T-helper 17 cell (primary cell): ENCODE measurements at places on chromosomes 2 and 18.

DNA sequence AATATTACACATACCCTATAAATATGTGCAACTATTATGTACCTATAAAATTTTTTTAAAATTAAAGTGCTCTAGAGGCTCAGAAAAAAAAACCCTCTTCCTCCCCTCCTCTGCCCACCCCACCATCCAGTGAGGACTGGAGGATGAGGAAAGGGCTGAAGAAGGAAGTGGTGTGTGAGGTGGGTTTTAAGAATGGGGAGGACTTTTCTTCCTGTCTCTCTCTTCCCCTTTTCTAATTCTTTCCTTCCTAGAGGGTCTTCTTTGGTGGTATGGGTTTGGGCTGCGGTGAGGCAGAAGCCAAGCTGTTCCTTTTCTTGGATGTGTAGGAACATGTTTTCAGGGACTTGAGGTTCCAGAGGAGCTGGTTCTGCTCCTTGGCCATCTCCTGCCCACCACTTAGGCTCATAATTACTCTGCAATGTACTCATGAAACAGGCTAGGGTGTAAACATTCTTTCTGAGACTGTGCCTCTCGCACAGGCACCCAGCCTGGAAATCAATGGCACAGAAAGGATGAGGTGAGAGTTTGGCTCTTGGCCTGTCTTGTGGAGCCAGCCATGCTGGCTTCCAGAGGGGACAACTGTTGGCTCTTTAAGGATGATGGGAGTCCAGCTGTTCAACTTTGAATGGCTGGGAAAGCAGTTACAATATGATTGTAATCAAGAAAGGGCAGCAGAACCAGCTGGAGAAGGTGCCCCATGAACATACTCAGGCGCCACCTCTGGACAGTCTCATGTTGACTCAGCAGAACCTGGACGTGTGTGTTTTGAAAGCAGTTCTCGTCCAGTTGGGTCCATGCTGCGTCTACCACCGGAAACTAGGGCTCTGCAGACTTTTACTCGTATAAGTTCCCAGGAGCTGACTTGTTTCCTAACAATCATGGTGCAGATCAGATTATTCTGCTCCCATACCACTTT, 38.3 kb downstream of the IL1RL2 start:
- DNase-seq: no peak

GRCh38 chr2:160351956-160352355, 141.7 kb downstream of the RBMS1 start:
- DNase-seq: no peak

- no peak for DNase-seq
These were observed 50.7 kb upstream of the PAIP2B start for GRCh38 chr2:71277536-71278103.

- DNase-seq: no peak
These were observed 53.2 kb upstream of the GPR45 start for GRCh38 chr2:105188343-105188742.

DNA sequence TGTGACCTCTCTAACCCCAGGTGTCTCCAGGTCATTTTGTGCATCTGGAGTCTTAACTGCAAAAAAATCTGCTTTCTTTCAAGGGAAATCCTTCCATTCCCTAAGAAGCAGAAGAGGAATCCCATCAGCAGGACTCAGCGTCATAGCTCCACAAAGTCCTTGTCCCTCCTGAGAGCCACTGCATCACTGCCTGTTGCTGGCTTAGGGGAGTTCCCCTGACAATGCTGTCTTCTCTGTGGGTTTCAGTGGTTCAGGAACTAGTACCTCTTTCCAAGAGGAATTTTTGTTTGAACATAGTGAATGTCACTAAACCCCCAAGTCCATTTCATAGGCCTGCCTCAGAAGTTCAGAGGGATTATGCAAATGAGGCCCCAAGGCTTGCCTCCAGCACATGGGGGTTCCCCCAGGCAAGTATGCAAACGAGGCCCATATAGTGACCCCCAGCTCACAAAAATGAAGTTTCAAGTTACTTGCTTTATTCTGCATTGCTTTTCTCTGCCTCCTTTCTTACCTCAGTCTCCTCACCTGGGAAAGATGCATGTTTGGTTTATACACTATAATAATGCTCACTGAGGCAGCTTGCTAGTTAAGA, 513.9 kb upstream of the MEX3C start:
- DNase-seq: no peak

- no peak for DNase-seq
These were observed 122.6 kb downstream of the GBX2 start for GRCh38 chr2:236045251-236046235.

DNA sequence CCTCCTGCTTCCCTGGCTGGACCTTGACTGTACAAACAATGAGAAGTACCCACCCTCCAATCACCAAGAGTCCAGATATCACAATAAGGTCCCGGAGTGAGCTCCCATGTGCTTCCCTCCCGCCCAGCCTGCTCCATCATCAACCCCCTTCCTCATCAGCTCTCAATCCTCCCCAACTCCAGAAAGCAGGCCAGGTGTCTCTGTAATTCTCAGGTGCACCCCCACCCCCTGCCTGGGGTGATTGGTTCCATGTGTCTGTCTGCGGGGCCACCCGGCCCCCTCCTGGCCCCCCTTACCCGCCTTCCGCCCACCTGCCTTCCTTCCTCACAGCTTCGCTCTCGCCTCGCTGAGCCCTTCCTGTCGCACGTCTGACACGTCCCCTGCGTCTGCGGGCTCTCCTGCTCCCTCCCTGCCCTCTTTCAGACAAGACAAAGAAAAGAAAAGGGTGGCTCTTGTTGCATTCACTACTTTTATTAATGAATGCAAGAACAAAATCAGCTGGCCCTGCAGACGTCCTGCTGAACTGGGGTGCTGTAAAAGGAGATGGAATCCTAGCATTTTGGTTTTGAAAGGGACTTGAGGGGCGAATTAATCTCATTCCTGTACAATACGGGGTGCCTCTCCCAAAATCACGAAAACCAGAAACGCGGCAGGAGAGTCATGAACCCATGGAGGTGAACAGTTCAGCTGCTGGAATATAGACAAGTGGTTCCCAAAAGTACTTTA, 26.5 kb upstream of the IGFBP2 start:
- no peak for DNase-seq

GRCh38 chr2:143144813-143145455, 15.7 kb downstream of the ARHGAP15 start:
- DNase-seq: no peak

DNA sequence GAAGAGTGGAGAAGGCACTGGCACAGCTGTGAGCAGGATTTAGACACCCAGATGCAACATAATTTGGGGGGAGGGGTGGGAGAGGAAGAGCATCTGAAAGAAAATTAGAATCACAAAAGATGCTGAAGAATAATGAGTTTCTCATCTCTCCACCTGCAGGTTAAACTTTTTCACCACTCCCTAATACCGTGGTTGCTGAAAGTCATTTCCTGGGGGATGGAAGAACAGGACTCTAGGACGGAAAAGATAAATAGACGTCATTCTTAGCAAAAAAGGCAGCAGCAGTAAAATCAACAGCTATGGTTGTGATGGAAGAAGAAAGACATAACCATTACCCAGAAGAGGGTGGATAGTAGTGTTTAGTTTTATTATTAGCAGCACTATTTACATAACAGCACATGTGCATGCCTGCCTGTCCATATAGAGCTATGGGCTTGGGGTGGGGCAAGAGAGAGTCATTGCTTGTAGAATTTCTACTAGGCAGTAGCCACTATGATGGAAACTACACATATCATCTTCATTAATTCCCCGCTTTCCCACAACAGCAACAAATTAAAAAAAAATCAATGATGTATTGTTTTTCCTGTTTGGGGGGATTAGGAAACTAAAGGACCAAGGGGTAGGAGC, 212.2 kb downstream of the TRIB2 start:
- DNase-seq: no peak

- no peak for DNase-seq
These were observed 1082.9 kb upstream of the CDH2 start for GRCh38 chr18:29259838-29260237.

DNA sequence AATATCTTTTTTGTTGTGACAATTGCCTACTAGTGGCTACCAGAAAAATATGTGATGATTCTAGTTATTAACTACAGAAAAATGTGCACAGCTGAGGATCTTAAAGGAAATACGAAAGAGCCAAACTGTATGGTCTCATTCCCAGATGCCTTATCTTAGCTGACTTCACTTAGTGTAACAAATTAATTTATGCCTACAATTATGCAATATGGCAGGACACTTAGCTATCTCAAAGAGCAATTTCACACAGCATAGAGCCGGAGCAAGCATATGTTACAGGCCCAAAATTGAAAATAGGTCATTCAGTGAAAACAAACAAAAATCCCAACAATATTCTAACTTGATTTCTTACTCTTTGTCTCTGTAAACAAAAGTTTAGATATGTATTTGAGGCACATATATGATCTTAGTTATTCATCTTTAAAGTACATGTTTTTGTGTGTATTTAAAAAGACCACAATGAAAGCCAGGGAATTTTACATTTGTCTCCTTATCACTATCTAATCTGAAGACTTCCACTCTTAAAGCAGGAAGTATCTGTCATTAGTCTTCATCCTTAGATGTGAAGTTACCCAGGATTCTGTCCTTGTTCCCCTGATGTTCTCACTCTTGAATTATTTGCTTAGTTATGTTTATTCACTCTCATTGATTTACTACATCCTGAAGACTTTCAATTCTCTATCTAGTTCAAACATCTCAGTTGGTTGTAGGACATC, 1579.0 kb upstream of the NXPH2 start:
- DNase-seq: no peak

DNA sequence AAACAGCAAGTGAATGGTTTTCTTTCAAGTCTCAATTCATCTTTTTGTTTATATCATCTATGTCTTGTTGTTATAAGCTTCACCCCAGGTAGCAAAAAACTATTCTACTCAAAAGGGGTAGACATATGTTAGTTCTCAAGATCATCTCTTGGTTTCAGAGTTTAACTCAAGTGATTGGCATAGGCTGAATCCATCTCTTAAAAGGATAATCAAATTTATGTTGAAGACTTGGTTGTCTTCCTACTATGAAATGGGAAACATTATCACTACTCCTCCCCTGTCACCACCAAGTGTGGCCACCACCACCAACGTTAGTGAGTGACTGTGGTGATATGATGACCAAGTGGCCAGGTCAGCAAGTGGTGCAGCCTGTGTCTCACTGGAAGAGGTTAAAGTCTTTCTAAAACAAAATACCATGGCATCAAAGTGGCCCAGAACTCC, 1.5 kb downstream of the IL1B start:
- DNase-seq: no peak

GRCh38 chr2:104163611-104164130, 690.2 kb upstream of the POU3F3 start:
- no peak for DNase-seq

GRCh38 chr2:74499267-74499939, at the start of gene LBX2:
Gene LBX2 (minus strand): TSS chr2:74499603. CDS start chr2:74499537, 66 bp downstream.
- no peak for DNase-seq

DNA sequence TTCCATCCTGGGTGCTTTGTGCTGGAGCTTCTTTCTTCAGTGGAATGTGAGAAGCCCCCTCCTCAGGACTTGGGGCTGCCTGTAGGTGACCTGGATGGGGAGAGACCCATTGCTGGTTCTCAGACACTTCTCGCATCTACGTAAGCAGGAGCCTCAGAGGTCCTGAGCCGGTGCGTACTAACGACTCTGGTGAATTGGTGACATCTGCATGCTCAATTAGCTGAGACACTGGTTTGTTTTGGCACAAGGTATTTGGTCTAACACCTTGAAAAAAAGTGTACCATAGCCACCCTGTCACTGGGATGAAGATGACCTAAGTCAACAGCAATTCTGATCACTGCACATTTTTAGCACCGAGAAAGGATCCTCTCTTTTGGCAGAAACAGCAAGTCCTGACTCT, 57.7 kb downstream of the LRRC30 start:
- no peak for DNase-seq

- no peak for DNase-seq
These were observed 16.6 kb upstream of the TTL start for GRCh38 chr2:112465382-112465781.

DNA sequence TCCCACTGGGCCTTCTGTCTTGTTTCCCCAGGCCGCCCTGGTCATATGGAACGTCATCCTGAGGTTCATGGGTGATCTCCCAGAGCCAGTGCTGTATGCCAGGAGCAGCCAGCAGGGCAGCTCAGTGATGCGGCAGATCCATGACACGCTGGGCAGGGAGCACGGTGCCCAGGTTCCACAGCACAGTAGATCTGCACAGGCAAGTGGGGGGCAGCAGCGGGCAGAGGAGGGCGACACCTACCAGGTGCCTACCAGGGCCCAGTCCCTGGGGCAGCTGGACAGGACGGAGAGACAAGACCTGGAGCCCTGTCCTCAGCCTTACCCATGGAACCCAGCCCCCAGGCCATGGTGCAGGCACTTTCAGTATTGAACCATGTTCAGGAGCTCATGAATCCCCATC, 36.1 kb upstream of the GPR17 start:
- peak; percentile 4 for DNase-seq

DNA sequence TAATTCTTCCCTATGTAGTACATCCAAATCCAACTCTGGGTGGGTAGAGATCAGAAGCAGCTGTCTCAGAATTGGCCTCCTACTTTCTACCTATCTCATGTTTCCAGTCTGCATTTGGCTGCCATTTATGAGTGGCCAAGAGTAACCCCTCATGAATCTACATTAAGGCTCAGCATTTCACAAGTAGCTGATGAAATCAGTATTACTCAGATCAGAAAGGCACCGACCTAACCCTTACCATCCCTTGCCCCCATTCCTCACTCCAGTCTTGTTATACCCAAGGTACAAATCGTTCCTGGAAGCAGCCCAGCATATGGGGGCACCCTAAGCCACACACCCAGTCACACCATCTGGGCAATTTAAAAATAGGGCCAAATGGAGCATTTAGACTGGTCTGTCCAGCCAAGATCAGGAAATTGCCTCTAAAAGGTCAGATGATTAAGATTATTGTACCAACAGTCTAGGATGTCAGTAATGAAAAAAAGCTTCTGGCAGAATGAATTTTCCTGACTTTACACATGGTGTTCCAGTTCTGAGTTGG, 37.1 kb downstream of the CD28 start:
- DNase-seq: no peak

- no peak for DNase-seq
These were observed 422.6 kb upstream of the SETBP1 start for GRCh38 chr18:44258086-44258485.

- DNase-seq: peak; percentile 97
These were observed at the start of gene CHMP3 for GRCh38 chr2:86562922-86563649. Gene CHMP3 (minus strand): TSS chr2:86563443. CDS start chr2:86563348, 95 bp downstream.

GRCh38 chr2:112093216-112093615, 38.1 kb downstream of the TMEM87B start:
- no peak for DNase-seq

DNA sequence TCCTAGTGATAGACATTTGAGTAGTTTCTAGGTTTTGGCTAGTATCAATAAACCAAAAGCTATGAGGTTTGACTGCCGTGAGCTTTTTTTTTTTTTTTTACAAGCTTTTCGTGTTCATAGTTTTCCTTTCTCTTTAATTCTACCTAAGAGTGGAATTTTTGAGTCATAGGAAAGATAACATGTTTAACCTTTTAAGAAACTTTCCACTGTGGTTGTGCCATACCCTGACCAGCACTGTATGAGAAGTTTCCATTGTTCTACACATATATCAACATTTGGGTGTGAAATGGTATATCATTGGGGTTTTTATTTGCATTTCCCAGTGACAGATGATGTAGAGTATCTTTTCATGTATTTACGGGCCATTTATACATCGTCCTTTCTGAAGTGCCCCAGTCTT, 31.7 kb downstream of the UBE2F start:
- DNase-seq: no peak

GRCh38 chr2:169509298-169509885, at the start of gene KLHL41:
Gene KLHL41 (plus strand): TSS chr2:169509702. CDS start chr2:169509779, 77 bp downstream.
- DNase-seq: no peak

- no peak for DNase-seq
These were observed 250.4 kb upstream of the RBBP8 start for GRCh38 chr18:22682720-22683119.
